T-helper 17 cell (primary cell): ENCODE measurements at places on chromosomes 1 and 21.
A peak's percentile ranks its signal among the peaks of the same experiment; 100 is the strongest.

- DNase-seq, result no peak
Observed at GRCh38 chr1:209560952-209561351, 22.6 kb upstream of the CAMK1G start.

GRCh38 chr1:25031966-25032667, 102.0 kb upstream of the RUNX3 start:
- DNase-seq, result peak; percentile 62

DNA sequence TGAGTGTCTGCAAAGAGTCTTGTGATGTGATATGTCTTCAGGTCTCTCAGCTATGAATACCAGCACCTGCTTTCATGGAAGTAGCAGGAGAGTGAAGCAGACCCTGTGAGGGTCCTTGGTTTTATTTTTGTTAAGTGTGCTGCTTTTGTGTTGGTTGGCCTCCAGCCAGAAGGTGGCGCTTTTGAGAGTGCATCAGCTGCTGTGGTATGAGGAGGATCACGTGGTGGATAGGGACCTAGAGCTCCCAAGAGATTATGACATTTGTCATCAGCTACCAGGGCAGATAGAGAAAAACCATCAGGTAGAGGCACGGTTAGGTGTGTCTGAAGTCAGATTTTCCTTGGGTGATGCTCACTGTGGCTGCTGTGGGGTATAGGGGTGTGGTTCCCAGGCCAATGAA, 1232.1 kb downstream of the MRPL39 start:
- no peak for DNase-seq

GRCh38 chr1:156012051-156012817, 8.5 kb downstream of the SSR2 start:
- DNase-seq, result no peak

GRCh38 chr1:198261886-198262285, 105.1 kb downstream of the NEK7 start:
- no peak for DNase-seq

DNA sequence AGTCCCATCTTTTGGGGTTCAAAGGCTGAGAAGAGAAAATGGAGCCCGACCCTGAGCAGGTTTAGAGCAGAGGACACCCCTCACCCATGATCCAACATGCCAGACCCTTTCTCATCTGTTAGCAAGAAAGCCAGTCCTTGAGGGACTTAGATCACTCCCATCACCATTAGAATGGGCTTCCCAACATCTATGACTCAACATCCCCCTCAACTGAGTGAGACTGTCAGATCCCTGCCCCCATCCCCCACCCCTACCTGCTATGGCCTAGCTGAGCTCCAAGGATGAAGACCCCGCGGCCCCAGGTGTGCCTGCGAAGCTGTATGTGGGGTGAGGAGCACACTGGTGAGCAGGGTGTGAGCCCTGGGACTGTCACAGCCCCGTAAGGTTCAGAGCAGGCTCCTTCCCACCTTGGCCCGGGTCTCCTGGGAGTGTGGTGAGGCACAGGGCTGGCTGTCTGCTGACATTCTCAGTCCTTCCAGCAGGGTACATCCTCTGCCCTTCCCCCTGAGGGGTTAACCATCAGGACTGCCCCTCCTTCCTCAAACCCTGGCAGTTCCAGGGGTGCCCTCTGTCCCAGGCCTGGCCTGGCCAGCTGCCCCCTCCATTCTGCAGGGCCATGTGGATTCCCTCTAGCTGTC, 21.4 kb upstream of the BLACAT1 start:
- DNase-seq, result no peak

- no peak for DNase-seq
Observed at GRCh38 chr1:221172841-221173240, 293.6 kb downstream of the HLX start.

DNA sequence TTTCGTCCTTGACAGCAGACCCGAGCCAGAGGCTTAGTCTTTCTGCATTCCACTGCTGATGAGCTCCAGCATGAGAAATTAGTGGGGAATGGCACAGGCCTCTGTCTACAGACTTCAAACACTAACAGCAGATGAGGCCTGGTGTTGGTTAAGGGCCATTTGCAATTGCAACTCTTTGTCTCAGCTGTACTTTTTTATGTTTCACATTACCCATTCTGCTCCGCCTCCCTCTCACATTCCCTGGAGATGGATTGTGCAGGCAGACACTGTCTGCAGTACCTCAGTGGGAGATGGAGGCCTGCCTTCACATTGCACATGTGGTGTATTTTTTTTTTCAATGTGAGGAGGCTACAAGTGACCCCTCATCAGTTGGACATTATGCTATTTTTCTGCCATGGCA, 370.2 kb downstream of the DUSP10 start:
- DNase-seq, result no peak

- DNase-seq, result no peak
Observed at GRCh38 chr1:3632298-3632697, 7.5 kb downstream of the TPRG1L start.

GRCh38 chr1:68144856-68145255, 87.5 kb downstream of the WLS start:
- DNase-seq, result no peak

GRCh38 chr1:155022136-155022926, 11.2 kb downstream of the DCST2 start:
- no peak for DNase-seq

DNA sequence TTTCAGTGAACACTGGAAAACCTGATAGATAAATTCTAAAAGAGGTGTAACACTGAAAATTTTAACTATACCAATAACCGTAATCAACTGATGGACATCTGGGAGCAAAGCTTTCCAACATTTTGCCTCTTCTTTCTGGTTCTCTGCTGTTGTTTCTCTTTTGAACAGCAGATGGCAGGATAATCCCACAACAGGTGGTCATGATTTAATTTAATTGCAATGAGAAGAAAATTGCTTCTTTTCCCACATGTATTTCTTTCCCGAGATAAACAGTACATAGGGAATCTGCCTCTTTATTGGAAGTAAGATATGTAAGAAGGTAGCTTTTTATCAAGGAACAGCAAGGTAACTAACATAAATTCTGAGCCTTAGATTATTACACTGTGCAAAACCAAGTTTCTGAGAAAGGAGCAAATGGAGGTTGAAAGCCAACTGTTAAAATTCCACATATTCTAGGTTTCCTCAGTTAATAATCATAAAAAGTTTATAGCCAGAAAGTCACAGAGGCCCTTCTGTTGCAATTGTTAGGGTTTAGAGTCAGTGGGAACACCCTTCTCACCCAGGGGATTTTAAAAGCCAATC, 72.9 kb downstream of the RPS6KA1 start:
- no peak for DNase-seq

- DNase-seq, result no peak
Observed at GRCh38 chr1:41333146-41333784, 28.0 kb upstream of the FOXO6 start.

- DNase-seq, result no peak
Observed at GRCh38 chr1:99598738-99599411, 47.0 kb upstream of the PALMD start.

- DNase-seq, result no peak
Observed at GRCh38 chr1:64569411-64569810, 99.5 kb downstream of the CACHD1 start.

- no peak for DNase-seq
Observed at GRCh38 chr1:116574581-116575291, 3.9 kb upstream of the CD58 start.

DNA sequence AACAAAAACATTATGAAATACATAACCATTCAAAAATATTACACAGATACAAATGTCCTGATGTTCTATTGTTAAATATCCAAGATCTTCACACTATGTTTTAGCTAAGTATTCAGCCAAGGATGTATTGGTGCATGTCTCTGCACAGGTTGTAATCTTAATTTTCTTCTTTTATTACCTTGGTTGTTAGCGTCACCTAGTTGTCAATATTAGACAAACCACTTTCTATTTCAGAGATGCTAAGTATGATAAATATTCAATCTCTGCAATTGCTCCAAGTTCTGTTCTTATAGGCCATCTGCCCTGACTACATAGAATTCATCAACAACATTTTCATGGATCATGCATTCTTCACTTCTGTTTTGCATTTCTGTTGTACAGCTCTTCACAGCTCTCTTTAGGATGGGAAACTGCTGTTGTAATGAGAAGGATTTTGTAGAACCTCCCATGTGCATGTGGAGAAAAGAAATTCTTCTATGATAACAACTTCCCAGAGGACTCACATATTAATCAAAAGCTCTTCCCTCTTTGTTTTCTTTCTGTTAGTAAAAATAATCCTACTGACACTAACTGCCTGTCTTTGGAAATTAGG, 380.1 kb downstream of the NUF2 start:
- DNase-seq, result no peak

- peak; percentile 60 for DNase-seq
Observed at GRCh38 chr1:44652445-44653106, 21.7 kb downstream of the TMEM53 start.

GRCh38 chr1:28083876-28084275, 4.5 kb downstream of the EYA3 start:
- DNase-seq, result no peak

DNA sequence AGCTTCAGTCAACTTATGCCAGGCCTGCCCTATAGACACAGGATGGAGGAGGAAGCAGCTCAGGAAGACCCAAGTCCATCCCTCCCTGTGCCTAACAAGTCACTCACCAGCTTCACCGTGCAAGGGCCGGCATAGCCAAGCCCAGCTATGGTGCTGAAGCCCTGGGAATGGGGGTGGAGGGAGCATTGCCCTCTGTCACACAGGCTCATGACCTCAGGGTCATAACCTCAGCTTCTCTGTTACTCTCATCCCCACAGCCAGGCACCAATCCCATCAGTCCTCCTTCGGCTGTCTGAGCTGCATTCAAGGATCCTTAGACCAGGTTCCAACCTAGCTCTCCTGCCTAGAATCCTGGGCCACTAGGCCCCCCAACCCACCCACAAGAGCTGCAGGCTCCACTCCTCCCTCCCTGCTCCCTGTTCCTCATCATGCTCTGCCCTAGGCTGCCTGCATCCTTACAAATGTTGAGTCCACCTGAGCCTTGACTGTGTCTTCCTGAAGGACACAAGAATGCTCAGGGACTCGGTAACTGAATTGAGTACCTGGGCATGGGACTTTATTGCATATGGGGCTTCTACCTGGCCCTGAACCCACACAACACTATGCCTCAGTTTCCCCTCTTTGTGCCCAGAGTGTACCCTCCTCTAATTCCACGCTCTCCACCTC, 1.7 kb downstream of the CD244 start:
- DNase-seq, result no peak

DNA sequence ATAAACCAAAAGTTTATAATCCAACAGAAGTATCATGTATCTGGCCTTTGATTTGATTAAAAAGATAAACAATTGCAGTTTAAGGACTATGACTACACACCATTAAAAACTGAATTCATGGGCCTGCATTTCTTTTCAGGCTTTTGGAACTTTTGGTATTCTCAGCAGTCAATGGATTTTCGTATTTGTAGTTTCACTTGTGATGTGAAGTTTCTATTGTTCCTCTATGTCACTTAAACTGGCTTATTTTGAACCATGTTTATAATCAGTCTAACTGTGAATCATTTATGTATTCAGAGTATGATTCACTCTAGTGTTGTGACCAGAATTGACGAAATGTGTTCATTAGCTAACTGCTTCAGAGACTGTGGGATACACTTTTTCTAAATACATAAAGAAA, 132.9 kb downstream of the COQ8A start:
- DNase-seq, result no peak

DNA sequence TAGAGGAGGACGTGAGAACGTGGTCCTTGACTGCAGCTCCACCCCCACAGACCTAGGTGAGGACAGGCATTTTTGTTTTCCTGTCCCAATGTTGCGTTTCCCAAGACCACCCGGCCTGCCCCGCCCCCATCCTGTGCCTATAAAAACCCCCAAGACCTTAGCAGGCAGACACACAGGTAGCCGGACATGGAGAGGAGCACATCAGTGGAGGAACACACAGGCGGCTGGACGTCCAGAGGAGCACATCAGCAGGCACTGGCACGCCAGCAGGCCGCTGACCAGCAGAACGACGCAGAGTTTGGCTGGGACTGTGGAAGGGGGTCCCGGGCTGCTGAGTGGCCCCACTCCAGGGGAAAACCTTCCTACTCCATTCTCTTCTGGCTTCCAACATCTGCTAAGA, 12.7 kb upstream of the HMGCL start:
- no peak for DNase-seq

- DNase-seq, result no peak
Observed at GRCh38 chr1:116125758-116126157, 14.6 kb downstream of the MAB21L3 start.

DNA sequence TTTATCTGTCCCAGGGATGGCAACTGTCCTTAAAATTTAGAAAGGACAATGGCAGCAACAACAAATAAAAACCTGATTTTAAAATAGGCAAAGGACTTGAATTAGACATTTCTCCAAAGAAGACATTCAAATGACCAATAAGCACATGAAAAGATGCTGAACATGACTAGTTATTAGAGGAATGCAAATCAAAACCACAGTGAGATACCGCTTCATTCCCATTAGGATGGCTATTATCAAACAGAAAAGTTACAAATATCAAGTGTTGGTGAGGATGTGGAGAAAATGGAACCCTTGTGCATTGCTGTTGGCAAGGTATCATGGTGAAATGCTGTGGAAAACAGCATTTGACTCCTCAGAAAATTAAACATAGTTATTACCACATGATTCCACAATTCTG, 120.7 kb downstream of the CRB1 start:
- no peak for DNase-seq

GRCh38 chr1:201731142-201731541, 97.8 kb upstream of the IPO9 start:
- DNase-seq, result no peak

- DNase-seq, result no peak
Observed at GRCh38 chr1:226201029-226201593, 14.6 kb upstream of the ACBD3 start.

DNA sequence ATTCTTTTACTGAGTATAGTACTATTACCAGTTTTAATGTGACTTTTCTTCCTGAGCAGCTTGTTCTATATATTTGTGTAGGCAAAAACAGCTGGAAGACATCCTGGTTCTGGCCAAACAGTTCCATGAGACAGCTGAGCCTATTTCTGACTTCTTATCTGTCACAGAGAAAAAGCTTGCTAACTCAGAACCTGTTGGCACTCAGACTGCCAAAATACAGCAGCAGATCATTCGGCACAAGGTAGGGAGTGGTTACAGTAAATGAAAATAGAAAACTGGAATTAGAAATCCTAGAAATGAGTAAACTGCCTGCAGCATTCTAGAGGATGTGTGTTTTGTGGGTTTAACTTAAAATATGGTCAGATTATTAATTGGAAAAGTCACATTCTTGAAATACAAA, 64.1 kb upstream of the BMP8A start:
- no peak for DNase-seq
